Mesendoderm (in vitro differentiated cells): ENCODE measurements at places on chromosomes 3 and 15.
A peak's percentile ranks its signal among the peaks of the same experiment; 100 is the strongest.

DNA sequence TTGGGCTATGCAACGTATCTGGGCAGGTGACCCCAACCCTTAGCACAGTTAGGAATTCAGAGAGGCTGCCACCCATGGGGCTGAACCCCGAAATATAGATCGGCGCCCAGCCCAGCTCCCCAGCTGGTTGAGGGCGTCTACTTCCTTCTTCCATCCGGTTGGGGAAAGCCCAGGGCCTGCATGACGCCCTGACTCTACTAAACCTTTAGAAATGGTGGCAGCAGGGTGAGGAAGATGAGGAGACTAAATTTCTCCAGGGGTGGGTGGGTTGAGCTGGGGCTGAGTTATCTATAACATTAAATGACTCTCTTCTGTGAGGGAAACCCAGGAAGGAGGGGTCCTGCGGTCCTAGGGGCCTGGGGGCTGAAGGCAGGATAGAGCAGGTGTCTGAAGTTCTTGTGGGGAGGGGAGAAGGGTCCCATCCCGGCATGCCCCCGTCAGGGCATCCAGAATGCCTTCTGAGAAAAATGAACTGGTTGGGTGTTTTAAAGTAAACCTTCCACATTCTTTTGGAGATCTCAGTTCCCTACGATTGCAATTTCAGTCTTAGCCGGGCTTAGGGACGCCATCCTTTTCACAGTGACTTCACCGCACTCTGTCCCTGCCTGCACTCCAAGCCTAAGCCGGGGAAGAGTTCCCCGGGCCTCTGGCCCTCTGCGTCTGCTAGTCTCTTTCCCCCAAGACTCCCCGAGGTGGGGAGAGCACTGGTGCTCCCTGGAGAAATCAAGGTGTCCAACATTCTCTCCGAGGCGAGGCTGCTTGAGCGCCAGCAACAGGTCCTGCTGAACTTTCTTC, 28.5 kb downstream of the NR2F2 start:
- DNase-seq, result peak; percentile 31

DNA sequence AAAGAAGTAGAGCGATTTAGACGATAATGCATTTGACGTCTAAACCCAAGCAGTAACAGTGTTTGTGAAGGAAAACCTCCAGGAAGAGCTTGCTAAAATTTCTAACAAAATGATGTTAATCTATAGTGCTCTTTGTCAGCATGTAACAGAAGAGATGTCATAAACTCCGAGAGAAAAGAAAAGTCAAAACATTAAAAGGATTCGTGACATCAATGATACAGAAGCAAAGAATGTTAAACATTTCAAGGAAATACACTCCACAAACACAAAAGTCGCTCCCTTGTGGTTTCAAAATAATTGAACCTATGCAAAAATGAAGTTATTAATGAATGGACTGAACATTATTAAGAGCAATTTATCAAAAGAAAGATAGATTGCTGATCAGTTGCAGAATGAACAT, 27.9 kb downstream of the AADAC start:
- DNase-seq, result no peak

GRCh38 chr3:193391902-193392301, 13.3 kb upstream of the ATP13A5 start:
- DNase-seq, result peak; percentile 37

- DNase-seq, result no peak
Measured at GRCh38 chr3:59451800-59452746, 402.2 kb upstream of the CFAP20DC start.

- peak; percentile 68 for DNase-seq
Measured at GRCh38 chr3:49906073-49906743, 2.5 kb upstream of the MST1R start.

DNA sequence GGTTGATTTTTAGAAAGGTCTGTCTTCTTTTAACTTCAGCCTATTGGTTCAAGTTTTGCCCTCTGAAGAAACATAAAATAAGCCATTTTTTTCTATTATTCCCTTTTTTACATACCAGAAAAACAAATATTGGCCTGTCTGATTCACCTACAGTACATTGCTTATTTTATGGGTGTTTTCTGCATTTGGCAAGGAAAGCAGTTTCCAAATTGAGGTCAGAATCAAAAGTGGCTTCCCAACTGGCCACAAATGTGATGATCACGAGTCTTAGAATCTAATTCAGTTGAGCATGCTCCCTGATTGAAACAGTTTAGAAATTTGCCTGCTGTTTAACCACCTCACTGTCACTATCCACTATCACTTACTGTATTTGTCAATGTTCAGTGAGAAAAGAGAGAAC, 106.9 kb upstream of the CHMP2B start:
- DNase-seq, result no peak

DNA sequence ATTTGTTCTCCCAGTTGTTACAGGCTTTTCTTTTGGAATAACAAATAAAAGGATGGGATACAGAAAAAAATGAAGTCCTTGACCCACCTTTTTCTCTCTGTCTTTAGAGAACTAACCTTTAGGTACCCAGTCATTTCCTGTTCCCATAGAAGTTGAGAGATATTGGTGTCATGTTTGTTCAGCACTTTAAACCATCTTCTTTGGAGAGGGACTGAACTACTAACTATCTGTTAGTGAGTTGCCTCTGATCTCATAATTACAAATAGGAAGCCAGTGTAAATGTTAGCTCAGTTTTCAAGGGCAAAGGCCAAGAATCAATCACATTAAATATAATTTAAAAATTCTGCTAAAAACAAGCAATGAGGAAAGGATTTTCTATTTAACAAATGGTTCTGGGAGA, 72.9 kb upstream of the DCBLD2 start:
- DNase-seq, result no peak

- DNase-seq, result peak; percentile 11
Measured at GRCh38 chr15:63136742-63137141, 15.1 kb downstream of the LACTB start.

DNA sequence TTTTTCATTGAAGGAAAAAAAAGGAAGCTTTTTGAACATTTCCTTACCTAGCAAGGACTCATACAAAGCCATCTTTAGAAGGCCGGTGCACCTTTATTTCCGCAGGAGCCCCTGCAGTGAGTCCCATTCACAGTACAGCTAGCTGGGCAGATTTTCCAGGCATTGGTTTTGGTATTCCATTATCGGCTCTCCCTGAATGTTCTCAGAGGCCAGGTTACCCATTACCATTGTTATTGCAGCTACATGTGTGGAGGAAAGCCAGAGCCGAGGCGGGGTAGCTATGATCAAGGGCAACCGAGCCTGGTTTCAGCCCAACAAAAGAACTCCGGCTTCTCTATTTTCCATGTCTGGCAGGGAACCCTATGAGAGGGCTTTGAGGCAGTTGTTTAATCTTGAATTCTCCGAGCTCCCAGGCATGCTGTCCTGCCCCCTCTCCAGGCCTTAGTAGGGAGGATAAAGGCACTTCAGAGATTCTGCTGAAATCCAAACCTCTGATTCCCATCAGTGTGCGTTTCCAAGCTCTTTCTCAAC, 100.3 kb downstream of the LRRK1 start:
- no peak for DNase-seq

DNA sequence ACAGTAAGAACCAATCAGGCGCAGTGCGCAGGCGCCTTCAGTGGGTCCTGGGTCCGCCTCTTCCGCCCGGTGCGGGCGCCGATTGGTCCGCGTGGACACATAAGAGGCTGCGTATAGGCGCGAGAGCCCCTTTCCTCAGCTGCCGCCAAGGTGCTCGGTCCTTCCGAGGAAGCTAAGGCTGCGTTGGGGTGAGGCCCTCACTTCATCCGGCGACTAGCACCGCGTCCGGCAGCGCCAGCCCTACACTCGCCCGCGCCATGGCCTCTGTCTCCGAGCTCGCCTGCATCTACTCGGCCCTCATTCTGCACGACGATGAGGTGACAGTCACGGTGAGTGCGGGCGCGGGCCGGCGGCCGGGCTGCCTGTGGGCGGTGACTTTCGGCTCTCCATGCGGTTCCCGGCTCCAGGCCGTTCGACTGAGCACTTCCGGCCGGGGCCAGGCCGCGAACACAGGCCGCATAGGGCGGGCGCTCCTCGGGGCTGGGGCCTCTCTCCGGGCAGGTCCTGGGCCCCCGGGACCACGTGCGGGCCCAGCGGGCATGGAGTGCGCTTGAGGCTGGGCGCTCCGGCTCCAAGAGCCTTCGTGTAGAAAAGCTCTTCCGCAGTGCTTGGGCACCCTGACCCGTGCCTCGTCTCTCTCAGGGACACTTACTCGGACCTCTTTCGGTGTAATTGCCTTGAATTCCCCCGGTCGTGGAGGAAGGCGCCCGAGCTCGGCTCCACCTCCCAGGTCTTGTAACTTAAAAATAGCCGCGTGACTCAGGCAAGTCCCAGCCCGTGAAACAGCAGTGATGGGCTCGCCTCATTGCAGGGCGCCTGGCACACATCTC, at the start of gene RPLP1:
Gene RPLP1, plus strand, starts transcription at position 127 of the 830 bp plus-strand sequence. Its CDS starts 131 bp downstream, at position 258.
- DNase-seq, result peak; percentile 97

DNA sequence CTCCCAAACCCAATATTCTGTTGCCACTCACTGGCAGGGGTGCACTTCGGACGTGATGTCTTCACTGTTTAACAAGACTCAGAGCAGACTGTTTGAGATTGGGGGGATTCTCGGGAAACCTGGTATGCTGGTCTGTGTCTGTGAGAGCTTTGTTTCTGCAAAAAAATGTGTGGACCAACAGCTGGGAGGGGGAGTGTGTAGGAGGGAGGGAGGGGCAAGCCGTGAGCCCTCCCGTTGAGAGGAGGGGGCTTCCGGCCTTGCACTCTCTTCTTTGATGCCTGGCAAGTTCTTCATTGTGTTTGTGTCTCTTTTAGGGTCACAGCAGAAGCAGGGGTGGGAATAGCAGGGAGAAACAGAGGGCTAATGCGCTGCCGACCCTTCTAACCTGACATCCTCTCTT, 74.9 kb upstream of the NDN start:
- DNase-seq, result no peak
